ENCODE measurements at places on chromosomes 4 and X.

- DNase-seq = no peak
Observed at GRCh38 chr4:99104153-99104552, 15.6 kb upstream of the ADH5 start.

- no peak for DNase-seq
Observed at GRCh38 chr4:4339504-4340085, 47.3 kb upstream of the NSG1 start.

DNA sequence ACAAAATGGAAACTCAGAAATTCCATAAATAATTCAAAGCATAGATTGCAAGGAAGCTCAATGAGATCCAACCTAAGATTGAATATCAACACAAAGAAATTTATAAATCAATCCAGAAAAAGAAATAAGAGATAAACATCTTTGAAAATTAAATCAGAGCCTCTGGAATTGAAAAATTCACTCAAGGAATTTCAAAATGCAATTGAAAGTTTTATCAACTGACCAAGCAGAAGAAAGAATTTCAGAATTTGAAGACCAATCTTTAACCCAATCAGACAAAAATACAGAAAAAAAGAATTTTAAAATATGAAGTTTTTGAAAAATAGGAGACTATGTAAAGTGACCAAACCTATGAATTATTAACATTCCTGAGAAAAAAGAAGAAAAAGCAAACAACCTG lies 134.1 kb downstream of the GASK1B start:
- DNase-seq = no peak

DNA sequence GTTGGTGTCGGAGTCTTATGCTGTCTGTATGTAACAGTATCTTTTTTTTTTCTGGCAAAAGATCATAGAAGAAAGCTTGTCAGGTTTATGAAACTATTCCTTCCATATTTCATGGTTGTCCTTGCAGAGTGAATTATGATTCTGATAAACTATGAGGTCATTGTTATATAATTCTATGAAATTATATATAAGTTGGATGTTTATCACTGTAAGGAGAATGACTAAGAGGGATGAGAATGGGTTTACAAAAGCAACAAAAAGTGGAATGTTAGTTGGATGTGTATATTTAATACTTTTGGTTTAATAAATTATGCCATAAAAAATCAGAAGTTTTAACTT lies 43.1 kb downstream of the RAPGEF2 start:
- no peak for DNase-seq

GRCh38 chr4:94603170-94603747 lies 151.5 kb downstream of the PDLIM5 start:
- no peak for DNase-seq

GRCh38 chrX:19440713-19441112 lies 74.6 kb downstream of the MAP3K15 start:
- no peak for DNase-seq

DNA sequence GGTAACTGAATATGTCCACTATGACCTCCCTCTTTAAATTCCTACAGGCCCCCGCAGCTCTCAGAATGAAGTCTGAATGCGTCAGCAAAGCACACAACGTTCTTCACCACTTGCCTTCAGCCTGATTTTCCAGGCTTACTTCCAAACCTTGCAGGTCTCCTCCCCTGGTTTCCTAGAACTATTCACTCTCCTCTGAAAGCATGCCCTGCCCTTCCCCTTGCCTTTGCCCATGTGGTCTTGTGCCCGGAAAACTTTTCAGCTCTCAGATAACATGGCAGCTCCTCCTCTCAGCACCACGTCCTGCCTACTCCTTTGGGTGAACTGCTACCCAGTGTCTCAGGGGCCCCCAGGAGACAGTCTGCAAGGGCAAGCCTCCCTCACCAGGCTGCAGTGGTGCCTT lies 268.5 kb upstream of the LDB2 start:
- DNase-seq = no peak

- DNase-seq = no peak
Observed at GRCh38 chr4:23312686-23313085, 577.2 kb downstream of the PPARGC1A start.

GRCh38 chrX:153642051-153642654 lies 4.8 kb upstream of the DUSP9 start:
- DNase-seq = no peak

DNA sequence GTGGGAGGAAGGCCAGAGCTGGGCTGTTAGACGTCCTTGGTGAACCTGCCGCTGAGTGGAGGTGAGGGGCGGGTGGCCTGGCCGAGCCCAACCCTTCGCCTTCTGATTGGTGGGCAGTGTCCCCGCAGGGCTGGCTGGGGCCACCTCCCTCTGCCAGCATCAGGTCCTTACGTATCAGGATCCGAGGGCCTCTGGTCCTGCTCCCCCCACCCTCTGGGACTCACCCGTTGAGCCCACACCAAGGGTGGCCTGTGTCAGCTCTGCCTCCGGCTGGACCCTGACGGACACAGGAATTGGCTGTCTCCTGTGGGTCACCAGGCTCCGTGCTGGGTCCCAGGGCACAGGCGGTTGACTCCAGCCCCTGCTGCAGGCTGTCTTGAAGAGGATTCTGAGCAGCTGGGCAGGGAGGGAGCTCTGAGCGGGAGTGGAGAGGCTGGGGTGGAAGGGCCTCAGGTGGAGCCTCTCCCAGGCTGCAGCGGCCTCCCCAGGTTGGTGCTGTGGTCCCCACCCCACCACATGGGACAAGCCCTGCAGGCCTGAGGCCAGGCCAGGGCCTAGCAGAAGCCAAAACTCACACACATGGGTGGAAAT lies 58.4 kb upstream of the NKX1-1 start:
- no peak for DNase-seq

DNA sequence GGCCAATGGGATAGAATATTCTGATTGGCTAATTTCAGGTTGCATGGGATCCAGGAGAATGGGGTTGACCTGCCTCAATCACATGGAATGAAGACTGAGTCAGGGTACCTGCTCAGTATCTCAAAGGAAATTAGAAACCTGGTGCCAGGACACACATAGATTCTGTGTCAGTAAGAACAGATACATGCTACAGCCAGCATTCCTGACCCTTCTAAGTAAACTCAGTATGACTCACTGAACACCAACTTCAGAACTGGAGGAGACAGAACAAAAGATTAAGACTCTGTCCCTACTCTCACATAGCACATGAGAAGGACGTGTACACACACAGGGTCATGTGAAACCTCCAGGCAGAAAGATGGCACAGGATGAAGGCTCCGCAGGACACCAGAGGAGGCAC lies 54.5 kb downstream of the FAM184B start:
- no peak for DNase-seq

DNA sequence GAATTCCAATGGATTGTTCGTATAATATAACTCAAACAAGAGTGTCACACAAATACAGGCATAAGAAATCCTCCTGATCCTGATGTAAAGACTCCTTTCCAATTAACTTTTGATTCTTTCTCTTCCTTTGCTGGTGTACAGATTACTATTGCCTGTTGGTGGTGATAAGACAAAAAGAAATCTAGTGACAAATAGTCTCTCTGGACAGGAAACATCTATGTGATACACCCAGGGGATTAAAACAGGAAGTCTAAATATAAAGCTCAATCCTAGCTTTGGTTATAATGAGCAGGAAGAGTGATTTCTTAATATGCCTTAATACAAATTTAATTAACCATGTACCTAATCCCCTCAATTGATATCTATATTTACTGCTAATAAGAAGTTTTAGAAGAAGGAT lies 45.1 kb downstream of the ARHGEF6 start:
- DNase-seq = no peak

GRCh38 chrX:154526901-154527675 lies 11.1 kb upstream of the FAM3A start:
- no peak for DNase-seq

- DNase-seq = no peak
Observed at GRCh38 chrX:109629310-109629709, 4.3 kb upstream of the KCNE5 start.

- no peak for DNase-seq
Observed at GRCh38 chr4:105686571-105686970, 21.9 kb downstream of the INTS12 start.

DNA sequence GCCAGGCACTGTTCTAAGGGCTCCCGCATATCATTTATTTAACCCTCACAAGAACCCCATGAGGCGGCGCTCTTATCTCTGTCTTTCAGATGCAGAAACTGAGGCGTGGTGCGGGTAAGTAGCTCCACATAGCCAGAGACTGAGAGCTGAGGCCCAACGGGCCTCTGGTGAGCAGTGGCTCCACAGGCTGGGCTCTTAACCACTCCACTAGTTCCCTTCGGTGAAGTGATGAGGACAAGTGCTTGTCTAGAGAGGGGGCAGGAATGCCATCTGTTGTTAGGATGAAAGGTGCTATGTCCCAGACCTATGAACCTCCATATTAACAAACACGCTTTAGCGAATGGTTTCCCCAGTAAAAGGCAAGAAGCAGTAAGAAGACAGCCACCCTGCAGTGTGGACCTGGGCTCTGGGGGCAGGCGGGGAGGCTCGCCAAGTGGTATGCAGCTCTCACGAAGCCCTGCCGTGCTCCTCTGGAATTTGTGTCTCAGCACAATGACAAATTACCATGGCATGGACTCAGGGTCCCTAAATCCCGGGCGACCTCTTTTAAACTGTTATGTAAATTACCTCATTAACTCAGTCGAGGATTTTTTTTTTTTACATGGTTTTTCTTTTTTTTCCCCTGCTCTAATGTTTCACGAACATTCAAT lies 20.9 kb upstream of the S100G start:
- no peak for DNase-seq

DNA sequence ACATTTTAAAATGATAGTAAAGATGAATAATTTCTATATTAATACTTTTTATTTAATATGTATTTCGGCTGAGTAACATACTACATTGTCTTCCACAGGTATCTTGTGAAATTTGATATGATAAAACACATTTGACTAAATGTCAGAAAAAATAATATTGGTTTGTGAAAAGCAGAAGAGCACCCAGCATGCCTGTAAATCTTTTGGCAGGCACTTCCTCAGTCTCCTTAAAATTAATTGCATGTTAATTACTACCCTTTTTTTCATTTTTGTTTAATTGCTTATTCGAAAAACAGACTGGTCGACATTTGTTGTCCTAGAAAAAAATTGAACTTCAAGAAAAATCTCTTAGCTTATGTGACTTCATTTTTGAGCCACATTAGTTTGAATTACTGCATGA lies 40.6 kb downstream of the CLCN3 start:
- DNase-seq = no peak

GRCh38 chr4:70120323-70120722 lies 33.7 kb upstream of the PRR27 start:
- no peak for DNase-seq

- no peak for DNase-seq
Observed at GRCh38 chr4:173529477-173530325, at the start of gene HAND2. HAND2 (minus strand) TSS chr4:173530229; CDS start chr4:173529289, 940 bp downstream.

- DNase-seq = no peak
Observed at GRCh38 chrX:41394293-41394692, 52.9 kb upstream of the NYX start.

GRCh38 chr4:188305690-188306089 lies 166.4 kb downstream of the TRIML1 start:
- no peak for DNase-seq

DNA sequence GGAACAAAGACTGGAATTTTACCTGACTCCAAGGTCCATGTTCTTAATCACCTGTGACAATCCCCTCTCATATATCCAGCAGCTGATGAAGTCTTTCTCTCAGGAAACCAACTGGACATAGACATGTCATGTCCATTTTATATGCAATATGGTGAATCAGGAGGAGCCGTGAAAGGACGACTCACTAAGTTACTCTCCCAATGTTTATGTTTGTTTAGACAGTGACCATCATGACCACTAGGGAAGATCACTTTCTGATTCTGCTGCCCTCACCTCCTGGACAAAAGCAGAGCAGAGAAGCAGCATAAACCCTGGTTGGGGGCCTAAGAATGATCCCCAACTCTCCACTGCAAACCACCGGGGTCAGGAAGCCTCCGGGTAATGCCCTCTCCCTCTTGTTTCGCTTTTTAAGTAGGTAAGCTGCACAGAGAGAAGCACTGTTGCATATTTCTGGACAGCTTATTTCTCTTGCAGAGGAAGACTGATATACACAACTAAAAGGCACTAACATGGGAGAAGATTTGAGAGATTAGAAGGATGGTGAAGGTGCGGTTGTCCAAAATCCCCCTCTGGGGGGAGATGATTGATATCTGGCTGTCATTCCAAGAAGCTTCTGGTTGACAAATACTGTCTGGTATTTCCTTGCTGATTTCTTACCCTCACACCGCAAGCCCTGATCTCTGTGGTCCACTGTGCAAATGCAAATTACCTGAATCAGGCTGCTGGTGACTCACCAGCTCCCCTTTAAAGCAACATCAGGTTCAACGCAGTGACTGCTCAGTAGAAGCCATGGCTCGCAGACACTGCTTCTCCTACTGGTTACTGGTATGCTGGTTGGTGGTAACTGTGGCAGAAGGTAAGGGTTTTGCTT lies at the start of gene ODAPH:
TSS of gene ODAPH (plus strand) at position 773 of the 871 bp plus-strand sequence. CDS start at position 790, 17 bp downstream.
- no peak for DNase-seq

GRCh38 chrX:46209768-46210167 lies 335.5 kb downstream of the ZNF674 start:
- no peak for DNase-seq

- no peak for DNase-seq
Observed at GRCh38 chr4:5992828-5993321, 25.4 kb downstream of the C4orf50 start.

DNA sequence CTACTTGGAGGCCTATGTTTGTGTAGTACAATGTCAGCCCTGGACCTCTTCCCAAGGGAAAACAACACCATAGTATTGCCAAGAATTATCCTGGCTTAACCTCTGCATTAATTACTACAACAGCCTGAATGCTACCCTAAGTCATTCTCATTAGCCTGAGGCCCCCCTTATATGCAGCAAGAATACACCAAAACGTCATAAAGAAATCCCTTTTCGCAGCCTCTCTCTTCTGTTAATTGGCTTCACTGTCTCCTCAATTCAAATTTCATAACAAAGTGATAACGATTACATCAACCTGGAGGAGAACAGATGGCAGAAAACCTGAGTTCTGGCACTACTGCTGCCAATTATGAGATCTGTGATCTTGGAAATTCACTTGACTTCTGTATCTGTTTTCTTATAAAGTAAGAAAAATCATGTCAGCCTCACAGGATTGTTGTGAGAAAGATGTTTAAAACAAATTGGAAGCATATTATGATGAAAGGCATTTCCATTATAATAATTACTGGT lies 1663.1 kb downstream of the STIM2 start:
- DNase-seq = no peak

DNA sequence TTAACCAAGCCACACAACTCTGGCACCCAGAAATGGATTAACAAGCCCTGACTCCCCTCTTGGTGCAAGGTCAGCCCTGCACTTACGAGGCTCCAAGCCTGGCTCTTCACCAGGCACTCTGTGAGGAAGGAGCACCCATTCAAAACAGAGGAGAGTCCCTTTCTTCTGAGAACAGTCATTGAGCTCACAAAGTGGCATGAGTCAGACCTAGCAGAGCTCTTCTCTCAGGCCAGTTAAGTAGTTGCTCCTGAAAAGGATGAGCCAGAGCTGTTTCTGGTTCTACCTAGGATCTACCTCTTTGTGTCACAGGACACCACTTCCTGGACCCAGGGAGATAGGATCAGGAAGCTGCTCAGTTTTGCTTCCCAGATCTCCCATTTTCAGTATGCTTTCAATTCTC lies 48.2 kb downstream of the EVC2 start:
- DNase-seq = no peak

GRCh38 chrX:34909151-34909550 lies 33.4 kb upstream of the FAM47B start:
- DNase-seq = no peak

- no peak for DNase-seq
Observed at GRCh38 chr4:185969657-185970056, 99.3 kb upstream of the TLR3 start.

GRCh38 chrX:136275553-136275952 lies 24.4 kb upstream of the MAP7D3 start:
- DNase-seq = no peak

- DNase-seq = no peak
Observed at GRCh38 chr4:26330946-26331345, 10.1 kb downstream of the RBPJ start.

All from activated CD8-positive, alpha-beta memory T cell treated with anti-CD3 and anti-CD28 coated beads for 1 hour (primary cell).